Fibroblast of skin of abdomen (primary cell): ENCODE measurements at places on chromosomes 1 and 21.

DNA sequence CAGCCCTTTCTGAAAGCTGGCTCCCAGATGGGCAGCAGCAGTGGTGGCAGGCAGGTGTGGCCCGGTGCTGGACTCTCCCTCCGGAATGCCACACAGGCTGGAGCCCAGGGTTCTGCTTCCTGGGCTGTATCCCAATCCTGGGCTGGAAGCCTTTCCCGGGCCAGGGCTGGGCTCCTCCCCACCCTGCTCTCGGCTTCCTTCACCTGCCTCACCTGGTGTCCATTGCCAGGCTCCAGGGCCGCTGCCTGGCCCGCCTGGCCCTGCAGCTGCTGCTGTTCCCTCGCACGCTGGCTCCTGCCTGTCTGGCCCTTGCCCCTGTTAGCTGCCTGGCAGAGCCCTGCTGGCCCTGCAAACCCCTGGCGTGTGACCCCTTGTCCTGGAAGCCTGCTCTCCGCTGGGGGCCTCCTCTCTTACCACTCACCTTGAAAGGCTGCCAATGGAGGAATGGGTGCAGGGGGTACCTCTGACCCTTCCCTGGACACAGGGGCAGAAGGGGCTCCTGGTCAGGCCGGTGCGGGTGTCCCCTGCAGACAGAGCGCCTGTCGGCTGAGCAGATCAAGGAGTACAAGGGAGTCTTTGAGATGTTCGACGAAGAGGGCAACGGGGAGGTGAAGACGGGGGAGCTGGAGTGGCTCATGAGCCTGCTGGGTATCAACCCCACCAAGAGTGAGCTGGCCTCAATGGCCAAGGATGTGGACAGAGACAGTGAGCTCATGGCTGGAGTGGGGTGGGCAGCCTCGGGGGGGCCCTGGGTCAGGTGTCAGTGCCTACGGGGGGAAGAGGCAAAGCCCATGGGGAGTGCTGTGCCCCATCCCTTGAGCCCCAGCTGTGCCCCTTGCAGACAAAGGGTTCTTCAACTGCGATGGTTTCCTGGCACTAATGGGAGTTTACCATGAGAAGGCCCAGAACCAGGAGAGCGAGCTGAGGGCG is 1.1 kb downstream of the CALML6 start:
- no peak for DNase-seq

- peak; percentile 1 for DNase-seq
Measured at GRCh38 chr1:96116731-96117130, 604.9 kb upstream of the PTBP2 start.

DNA sequence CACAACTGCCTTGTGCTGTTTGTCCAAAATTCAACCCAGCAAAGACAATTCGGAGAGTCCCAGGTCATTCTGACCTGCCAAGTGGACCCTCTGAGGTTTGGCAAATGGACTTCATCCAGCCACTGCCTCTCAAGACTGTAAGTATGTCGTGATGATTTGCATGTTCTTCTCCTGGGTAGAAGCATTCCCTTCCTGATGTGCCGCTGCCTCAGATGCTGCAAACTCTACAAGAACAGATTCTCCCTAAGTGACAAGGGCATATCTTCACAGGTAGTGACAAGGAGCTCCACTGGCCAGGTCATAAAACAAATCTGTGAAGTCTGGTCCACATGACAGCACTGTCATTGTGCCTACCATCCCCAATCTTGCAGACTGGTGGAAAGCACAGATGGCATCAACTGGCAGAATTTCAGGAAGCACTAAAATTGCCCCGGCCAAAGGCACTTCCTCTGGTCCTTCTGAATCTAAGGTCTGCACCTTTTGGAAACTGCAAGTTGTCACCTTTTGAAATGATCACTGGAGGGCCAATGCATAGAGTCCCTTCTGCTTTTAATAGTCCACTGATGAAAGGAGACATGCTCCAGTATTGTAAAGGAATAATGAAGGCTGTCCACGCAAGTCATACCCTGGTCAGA is 27.4 kb downstream of the POFUT2 start:
- DNase-seq, result no peak

DNA sequence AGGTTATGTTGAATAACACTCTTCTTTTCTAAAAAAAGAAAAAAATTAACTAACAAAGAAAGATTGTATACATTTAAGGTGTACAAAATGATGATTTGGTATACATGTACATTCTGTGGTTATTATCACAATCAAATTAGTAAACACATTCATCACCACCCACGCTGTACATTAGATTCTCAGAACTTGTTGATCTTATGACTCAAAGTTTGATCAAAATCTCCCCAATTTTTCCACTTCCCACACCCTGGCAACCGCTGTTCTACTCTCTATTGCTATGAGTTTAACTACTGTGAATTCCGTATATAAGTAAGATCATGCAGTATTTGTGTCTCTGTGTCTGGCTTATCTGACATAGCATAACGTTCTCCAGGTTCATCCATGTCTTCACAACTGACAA is 469.5 kb upstream of the CHRM3 start:
- no peak for DNase-seq

GRCh38 chr1:110860174-110860573 is 12.8 kb upstream of the CD53 start:
- no peak for DNase-seq

DNA sequence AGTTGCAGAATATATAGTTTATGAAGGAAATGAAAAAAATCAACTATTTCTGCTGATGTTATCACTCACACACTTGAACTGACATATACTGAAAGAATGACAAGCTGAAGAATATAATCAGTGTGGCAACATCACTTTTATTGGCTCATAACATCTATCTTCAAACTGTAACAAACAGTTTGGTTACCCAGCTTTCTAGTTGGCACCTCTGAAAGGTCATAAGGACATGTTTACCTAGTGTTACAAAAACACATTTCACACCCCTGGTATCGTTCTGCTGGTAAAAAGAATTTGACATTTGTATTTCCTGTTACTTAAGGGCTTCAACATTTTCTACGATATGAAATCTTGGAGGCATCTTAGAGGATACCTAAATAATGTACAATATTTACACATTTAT is 1267.0 kb upstream of the NCAM2 start:
- DNase-seq, result no peak

- peak; percentile 78 for DNase-seq
Measured at GRCh38 chr1:152162792-152163463, 3.9 kb upstream of the RPTN start.

DNA sequence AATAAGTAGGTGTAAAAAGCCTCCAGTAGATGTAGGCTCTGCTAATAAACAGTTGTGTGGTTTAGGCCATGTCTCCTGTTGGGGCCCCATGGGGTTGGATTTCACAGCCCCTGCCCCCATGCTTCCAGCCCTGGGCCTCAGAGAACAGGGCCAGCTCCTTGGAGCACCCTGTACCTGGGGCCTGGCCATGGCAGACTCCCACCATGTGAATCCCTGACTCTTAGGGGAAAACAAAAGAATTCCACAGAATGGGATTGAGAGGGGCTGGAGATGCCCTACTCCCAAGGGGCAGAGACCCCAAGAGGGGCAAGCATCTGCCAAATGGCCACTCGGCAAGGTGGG is 11.5 kb downstream of the LRP8 start:
- DNase-seq, result no peak

GRCh38 chr1:158830904-158831507 is at the start of gene MNDA:
Gene MNDA (plus strand): TSS chr1:158831351. CDS start chr1:158842154, 10,803 bp downstream.
- no peak for DNase-seq

GRCh38 chr1:26938004-26938658 is 16.6 kb downstream of the NUDC start:
- DNase-seq, result no peak

DNA sequence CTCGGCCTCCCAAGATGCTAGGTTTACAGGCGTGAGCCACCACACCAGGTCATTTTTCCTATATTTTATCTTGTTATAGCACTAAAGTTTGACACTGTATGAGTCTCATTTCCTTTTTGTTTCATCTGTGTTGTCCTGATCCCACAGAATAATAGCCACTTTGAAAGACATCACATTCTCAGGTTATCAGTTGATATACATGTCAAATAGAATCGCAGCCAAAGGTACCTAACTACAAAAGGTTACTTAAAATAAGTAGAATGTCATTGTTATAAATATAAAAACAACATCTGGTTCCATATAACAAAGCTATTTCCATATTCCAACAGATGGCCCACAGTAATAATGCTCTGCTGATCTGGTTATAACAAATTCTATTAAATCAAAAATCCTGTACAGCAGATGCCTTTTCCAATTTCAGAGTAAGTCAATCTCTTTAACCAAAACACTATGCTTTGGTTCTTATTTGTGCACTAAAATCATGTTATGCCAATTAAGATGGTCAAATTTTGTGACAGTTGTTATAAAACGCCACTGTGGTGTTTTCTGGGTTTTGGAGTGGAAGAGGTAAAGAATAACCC is 6.0 kb downstream of the FOXJ3 start:
- no peak for DNase-seq
